ENCODE measurements at places on chromosomes 11 and 22. TPM values are rescaled to one million over a fixed set of nuclear protein-coding genes. Genes with fewer than 3 reads are reported as not detected.

The CHRM4 gene
- not detected for total RNA-seq

- DNase-seq, result peak; percentile 89
Measured at GRCh38 chr11:57798905-57799559, 37.4 kb downstream of the CTNND1 start.

The SIPA1 gene
- 7.5 TPM for total RNA-seq

DNA sequence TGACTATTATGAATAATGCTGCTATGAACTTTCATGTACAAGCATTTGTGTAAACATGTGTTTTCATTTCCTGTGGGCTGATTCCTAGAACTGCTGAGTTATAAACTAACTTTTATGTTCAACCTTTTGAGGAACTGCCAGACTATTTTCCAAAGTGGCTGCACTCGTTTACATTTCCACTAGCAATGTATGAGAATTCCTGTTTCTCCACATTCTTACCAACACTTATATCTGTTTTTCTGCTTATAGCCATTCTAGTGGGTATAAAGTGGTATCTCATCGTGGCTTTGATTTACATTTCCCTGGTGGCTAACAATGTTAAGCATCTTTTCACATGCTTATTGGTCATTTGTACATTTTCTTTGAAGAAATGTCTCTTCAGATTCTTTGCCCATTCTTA is 35.2 kb upstream of the SCUBE2 start:
- no peak for DNase-seq

The KDM4D gene
- 1.1 TPM for total RNA-seq

DNA sequence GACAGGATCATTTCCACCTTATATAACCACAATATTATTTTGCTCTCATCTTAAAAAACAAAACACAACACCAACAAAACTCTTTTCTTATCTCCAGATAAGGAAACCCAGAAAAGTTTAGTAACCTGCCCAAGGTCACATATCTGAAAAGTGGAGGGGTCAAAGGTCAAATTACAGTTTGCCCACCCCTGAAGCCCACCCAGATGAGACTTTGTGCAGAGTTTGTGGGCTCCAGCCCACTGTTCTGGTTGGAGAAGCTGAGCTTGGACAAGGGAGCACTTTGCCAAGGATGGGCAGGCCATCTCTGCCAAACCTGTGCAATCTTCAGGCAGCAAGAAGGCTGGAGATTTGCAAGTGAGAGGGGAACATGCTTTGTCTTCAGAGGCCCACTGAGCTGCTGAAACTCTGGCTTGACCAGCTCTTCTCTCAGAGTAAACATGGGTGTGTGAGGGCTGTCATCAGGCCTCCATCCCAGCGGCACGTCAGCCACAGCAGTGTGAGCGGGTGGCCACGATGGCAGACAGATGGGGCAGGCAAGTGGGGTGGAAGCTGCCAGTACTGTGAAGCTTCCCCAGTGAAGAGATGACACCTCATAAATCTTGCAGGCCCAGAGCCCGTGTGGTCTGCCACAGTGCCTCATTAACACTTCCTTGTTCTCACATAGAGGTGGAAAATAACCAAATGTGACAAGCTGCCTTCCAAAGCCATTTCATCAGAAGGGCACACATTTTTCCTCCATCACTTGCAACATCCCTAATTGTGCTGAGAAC is 111.8 kb downstream of the CCDC81 start:
- no peak for DNase-seq

DNA sequence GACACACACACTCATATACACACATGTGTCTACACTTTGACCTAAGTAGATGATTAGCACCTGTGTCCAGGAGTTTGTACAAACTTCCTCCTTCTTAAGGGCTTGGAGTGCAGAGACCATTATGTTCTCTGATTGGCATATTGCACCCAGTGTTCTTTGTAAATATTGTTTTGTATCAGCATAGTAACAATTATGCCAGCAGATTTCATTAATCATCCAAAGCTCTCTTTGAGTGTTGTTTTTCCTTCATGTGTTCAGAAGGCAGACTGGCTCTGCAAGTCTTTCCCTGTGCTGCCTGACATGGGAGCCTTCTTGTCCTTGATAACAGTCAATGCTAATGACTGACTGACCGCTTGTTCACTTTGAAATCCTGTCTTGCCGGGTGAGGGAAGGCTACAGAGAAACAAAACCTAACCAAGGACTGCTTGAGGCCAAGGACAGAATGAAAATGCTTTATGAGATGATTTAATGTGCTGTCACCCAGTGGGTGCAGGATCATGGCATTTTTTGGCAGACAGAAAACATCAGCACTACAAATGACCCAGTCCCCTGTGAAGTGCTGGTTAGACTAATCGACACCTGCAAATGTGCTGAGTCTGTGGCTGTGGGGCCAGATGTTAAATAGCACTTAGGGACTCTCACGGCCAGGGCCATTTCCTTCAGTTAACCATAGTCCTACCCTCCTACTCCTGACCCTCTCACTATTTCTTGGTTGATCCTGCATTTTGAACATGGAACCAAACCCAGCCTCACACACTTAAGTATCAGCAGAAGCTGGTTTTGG is 6.6 kb upstream of the BARX2 start:
- DNase-seq, result no peak

The RIMBP3B gene
- total RNA-seq, result 0.09 TPM

DNA sequence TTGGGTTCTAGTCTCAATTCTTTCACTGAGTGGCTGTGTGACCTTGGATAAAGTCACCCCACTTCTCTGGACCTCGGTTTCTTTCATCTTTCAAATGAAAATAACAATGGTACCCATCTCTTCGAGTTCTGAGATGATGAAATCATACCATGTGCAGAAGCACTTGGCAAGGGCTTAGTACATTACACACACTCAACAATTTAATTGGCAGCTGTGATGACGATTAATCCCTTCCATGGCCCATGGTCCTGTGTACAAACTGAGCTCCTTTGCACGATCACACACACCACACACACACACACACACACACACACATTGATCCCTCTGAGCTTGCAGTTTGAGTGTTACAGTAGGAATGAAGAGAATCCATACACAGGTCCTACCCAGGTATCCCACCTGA is 103.4 kb upstream of the ASPHD2 start:
- peak; percentile 11 for DNase-seq

- peak; percentile 93 for DNase-seq
Measured at GRCh38 chr11:74319139-74319816, 7.8 kb upstream of the P4HA3 start.

The DDB1 gene
- total RNA-seq, result 382 TPM

- peak; percentile 43 for DNase-seq
Measured at GRCh38 chr11:706957-707816, 1.2 kb downstream of the EPS8L2 start.

The OR4C16 gene
- not detected for total RNA-seq

DNA sequence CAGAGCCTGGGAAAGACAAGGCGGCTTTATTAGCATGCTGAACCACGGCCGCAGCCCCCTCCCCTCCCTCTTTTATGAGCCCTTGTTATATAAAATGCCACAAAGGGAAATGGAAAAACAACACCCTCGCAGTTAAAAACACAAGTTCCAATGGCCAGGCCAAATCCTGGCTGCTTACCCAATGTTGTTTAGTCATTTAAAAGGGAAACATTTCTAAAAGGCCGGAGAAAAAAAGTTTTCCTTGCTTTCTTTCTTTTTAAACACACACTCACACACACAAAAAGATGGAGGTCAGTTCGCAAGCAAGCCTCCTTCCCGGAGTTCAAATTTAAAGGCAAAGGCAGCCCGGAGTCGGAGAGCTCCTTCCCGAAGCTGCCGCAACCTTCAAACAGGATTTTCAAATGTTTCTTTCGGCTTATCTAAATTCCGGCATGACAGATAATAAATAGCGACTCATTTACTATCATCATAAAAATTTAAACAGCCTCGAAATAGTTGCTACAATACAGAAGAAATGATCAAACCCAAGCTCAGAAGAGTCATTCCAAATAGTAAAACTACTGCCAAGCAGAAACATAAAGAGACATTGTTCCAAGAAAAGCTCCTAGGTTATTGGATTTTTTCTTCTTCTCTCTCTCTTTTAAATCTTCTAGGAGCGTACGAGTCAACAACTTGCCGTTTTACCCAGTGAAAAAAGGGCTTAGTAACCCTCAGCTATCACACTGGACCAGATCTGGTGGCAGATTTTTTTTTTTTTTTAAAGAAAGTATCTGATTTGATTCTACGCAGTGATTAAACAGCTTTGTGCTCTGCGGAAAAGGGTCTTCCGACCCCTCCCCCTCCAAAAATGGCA is 3.5 kb downstream of the PHF21B start:
- DNase-seq, result no peak

DNA sequence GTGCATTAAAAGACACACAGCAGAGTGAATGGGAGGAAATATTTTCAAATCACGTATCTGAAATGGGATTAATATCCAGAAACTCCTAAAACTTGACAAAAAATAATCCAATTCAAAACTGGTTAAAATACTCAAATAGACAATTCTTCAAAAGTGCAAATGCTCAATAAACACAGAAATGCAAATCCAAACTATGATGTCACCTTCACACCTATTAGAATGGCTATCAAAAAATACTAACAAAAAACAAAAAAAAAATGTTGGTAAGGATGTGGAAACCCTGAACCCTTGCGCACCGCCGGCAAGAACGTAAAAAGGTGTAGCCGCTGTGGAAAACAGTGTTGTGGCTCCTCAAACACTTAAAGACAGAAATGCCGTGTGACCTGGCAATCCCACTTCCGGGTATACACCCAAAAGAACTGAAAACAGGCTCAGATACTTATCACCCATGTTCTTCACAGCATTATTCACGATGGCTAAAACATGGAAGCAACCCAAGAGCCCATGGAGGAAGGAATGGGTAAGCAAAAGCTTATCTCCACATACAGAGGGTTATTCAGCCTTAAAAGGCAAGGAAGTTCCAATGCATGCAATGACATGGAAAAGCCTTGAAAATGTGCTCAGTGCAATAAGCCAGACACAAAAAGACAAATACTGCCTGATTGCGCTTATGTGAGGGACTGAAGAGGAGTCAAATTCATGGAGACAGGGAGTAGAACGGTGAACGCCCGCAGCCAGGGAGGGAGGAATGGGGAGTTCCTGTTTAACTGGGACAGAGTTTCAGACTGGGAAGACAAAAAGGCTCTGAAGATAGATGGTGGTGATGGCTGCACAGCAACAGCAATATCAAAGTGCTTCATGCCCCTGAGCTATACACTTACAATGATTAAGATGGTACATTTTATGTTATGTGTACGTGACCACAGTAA is 19.6 kb downstream of the BRD1 start:
- DNase-seq, result peak; percentile 40
